ENCODE measurements at places on chromosomes 16 and 17.

GRCh38 chr17:56185491-56186221 lies 32.4 kb downstream of the ANKFN1 start:
- DNase-seq, result no peak

- no peak for DNase-seq
Observed at GRCh38 chr16:52547834-52548215, 882 bp upstream of the TOX3 start.

DNA sequence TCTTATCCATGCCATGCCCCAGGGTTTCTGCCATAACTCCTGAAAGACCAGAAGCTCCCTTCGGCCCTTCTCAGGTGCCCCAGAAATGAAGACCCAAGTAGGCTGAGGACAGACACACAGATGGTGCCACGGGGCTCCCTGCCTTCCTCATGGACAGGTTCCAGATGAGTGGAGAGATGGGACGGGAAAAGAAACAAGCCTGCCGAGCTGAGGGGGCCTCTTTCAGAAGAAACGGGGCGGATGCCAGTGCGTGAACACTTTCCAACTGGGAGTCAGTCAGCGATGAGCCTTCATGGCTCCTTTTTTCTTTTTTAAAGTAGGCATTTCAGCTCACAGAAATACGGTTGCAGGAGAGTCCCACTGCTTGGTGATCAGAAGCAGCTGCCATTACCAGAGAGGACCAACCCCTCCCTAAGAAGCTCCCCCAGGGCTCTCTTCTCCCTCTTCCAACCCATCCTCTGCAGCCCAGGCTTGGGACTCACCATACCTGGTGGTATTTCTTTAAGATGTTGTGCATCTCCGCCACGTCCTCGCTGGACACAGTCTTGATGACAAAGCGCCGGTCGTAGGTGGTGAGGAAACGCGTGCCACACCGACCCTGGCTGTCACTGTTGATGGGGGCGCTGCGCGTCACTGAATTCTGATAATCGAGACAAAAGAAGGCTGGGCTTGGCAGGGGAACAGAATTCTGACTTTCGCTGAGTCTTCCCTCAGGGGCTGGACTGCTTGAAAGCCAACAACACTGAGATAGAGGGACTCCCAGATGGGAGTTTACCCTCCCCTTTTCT lies 19.2 kb downstream of the PIP4K2B start:
- DNase-seq, result no peak

DNA sequence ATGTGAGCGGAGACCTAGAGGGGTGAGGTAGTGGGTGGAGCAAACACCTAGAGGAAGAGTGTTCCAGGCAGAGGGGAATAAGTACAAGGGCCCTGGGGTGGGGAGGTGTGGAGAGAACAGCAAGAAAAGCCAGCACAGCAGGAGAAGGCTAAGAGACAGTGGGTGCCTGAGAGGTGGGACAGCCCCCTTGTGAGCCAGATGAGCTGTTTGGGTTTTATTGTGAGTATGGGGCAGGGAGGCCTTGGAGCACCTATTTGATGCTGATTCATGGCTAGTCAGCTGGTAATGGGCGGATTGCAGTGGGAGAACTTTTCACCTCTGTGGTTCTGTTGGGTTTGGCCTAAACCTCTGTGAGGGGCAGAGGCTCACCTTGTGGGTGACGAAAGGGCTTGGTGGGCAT lies 68.4 kb downstream of the ABCC1 start:
- DNase-seq, result no peak

GRCh38 chr16:15854906-15855703 lies 1.7 kb downstream of the MYH11 start:
- no peak for DNase-seq

GRCh38 chr17:16415031-16415924 lies at the start of gene TRPV2:
Gene TRPV2 (plus strand): TSS chr17:16415571. CDS start chr17:16417669, 2,098 bp downstream.
- no peak for DNase-seq

DNA sequence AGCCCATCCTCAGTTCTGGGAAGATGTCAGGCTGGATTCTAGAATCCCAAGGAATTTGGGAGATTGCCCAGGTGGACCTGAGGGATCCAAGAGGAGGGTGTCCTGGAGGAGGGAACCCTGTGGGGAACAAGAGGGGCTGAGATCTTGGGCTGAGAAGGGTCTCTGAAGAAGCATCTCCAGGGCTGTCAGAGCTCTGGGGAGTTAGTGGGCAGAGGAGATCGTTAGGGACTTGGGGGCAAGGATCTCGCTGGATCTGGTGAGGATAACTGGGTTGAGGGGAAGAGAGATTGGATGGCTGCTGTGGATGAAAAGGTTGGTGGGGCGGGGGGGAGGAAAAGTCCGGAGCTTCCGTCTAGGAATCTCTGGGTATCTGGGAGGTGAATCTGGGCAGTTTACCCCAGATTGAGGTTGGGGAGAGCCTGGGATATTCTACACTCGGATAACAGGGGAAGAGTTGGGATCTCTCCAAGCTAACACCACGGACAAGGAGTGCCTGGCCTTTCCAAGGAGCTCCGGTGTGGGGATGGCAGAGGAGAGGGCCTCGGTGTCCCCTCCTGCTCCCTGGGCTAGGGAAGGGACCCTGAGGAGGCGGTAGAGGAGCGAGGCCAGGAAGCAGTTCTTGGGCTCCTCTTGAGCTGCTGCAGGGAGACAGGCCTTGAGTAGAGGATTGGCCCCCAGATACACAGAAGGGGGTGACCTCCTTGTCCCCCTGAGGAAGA lies 1.7 kb downstream of the FBXL19 start:
- DNase-seq, result no peak

DNA sequence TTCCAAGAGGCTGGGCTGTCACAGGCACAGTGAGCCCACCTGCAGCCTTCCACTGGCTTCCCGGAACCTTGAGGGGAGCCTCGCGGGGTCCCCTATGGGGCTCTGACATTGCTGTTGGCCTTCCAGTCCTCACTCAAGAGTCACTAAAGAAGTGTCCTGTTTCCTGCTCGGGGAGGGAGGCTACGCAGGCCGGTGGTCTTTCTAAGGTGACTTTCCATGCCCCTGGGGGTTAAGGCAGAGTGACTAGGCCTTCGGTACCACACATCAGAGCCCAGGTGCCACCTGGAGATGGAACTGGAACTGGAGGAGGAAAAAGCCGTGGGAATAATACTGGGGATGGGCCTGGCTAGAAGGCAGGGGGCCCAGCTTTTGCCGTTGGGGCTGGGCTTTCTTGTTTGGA lies 72.1 kb downstream of the IL21R start:
- no peak for DNase-seq

DNA sequence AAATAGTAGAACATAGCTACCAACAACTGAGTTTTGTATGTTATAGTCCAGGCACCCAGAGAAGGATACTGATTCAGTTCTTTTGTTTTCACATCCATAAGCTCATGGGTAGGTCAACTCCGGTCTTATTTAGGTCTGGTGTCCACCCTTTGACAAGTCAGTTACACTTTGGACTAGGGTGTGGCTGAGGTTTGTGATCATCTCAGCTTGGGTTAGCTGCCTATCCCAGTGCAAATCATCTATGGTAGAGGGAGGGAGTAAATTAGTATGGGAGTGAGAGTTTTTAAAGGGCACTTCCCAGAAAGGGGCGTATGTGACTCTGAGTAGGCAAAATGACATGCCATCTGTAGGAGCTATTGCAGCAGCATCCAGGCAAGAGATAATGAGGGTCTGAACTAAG lies 66.1 kb downstream of the TANC2 start:
- no peak for DNase-seq

DNA sequence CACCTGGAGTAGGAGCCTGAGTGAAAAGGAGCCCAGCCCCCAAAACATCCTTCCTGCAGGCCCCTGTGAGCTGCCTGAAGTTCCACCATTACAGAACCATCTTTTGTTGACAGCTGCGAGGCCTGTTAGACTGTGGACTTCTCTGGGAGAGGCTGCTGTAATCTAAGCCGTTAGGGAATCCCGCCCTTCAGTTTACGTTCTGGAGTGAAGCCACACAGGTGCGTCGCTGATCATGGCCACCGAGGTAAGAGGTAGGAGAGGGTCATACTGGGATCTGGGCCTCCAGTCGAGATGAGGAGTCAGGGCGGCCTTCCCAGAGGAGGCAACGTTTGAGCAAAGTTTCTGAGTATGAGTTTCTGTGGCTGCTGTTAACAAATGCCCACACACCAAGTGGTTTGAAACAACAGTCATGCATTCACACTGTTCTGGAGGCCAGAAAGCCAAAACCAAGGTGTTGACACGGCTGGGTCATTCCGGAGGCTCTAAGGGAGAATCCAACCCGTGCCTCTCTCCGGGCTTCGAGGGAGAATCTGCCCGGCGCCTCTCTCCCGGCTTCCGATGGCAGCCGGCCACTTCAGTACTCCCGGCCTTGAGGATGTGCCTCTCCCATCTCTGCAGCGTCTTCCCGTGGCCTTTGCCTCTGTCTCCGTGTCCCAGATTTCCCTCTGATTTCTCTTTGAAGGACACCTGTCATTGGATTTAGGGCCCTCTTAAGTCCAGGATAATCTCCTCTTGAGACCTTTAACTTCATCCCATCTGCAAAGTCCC lies 26.6 kb upstream of the ATP2C2 start:
- DNase-seq, result no peak

GRCh38 chr16:74760007-74760767 lies 14.4 kb downstream of the FA2H start:
- no peak for DNase-seq

GRCh38 chr16:28527985-28528384 lies 10.8 kb downstream of the NUPR1 start:
- DNase-seq, result no peak
